ENCODE measurements at places on chromosomes 11 and 22.

DNA sequence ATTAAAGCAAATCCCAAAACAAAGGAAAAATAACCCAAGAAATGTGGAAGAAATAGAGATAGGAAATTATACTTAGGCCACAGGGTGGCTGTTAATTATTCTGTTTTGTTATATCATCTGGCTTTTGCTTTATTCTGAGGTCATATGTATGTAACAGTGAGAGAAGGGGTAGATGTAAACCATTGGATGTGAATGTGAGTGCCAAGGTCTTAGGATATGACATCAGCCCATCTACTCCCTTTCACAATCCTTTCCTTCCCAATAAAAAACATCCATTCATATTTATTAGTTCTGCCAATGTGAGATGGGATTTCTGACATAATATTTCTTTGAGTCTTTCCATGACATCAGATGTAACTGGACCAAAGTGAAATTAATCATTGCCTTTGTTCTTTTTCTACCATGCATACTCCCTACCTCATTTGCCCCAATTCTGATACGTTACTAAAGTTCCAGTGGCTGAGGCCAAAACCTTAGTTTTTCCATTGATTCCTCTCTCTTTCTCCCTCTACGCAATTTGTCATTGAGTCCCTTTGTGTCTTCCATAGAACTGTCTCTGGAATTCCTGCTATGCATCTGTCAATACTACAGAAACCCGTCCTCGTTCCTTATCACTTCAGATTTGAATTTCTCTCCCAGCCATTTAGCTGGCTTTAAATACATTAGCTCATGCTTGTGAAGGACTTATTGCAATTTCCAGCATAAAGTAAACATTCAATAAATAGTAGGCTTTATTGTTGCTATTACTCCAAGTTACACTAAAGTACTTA is 170.3 kb downstream of the ARHGAP42 start:
- no peak for DNase-seq

GRCh38 chr11:104169091-104169490 is 5.1 kb upstream of the PDGFD start:
- DNase-seq: no peak

DNA sequence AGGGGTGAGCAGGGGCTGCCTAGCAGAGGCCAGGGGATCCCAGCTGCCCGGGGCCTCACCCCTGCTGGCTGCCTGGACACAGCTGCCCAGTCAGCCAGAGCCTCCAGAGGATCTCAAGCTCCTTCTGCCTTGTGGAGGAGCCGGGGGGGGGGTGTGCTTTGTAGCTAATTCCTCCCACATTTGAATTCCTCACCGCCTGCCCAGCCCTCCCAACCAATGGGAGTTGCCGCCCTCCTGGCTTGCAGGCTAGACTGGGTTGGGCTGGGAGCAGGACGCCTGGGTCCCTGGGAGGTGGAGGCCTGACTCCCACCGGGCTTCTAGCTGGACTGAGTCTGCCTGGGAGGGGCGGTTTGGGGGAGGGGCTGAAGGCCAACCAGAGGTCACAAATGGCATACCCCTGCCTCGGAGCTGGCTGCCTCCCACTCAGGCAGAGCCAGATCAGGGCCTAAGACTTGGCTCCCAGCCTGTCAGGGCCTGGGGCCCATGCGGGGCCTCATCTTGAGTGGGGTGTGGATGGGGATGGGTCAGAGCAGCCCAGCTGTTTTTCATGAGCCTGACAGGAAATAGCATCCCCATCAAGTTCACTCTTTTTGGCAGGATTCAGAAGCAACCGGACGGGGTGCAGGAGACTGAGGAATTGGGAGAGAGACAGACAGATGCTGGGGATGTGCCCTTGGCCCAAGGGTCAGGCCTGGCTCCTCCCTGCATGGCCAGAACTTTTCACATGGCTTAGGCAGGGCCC is 29.2 kb upstream of the PDE2A start:
- DNase-seq: no peak

DNA sequence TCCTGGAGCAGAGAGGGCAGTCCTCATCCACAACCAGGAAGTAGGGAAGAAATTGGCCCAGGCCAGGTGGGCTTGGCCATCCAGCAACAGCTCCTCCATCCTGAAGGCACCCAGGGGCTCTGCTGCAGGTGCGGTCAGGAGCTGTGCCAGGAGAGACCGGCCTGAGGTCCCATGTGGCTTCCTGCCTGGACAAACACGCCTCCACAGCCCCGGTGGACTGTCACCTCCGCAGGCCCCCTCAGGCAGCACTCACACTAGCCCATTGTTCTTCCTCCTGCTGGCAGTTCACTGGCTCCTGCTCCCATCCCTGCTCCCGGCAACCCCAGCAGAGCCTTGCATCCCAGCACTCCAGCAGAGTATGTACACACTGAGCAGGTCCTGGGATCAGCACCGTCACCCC is 16.0 kb upstream of the POU2AF1 start:
- DNase-seq: no peak

GRCh38 chr11:20056950-20057943 is 103.0 kb downstream of the DBX1 start:
- DNase-seq: no peak

- no peak for DNase-seq
These were observed 39.8 kb downstream of the GAB4 start for GRCh38 chr22:16968218-16968595.

DNA sequence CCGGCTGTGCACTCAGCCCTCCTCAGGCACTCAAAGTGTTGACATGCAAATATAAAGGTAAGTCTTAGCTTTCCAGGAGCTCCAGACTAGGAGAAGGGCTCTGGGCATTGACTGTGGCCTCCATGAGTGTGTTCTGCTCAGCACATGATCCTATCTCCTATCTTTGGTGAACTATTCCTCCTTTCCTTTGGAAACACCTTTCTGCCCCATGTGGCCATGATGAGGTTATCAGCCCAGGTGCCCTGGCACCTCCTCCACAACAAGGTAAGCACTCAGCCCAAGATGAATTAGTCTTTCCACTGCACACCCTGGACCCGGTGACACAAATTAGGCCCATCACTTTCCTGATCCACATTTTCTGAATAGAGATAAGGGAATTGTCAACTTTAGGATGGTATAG is 37.9 kb upstream of the LMO1 start:
- DNase-seq: no peak

- peak; percentile 71 for DNase-seq
These were observed 8.0 kb upstream of the SLCO2B1 start for GRCh38 chr11:75142714-75143419.

- no peak for DNase-seq
These were observed 78.4 kb upstream of the MTMR2 start for GRCh38 chr11:96002339-96002738.

DNA sequence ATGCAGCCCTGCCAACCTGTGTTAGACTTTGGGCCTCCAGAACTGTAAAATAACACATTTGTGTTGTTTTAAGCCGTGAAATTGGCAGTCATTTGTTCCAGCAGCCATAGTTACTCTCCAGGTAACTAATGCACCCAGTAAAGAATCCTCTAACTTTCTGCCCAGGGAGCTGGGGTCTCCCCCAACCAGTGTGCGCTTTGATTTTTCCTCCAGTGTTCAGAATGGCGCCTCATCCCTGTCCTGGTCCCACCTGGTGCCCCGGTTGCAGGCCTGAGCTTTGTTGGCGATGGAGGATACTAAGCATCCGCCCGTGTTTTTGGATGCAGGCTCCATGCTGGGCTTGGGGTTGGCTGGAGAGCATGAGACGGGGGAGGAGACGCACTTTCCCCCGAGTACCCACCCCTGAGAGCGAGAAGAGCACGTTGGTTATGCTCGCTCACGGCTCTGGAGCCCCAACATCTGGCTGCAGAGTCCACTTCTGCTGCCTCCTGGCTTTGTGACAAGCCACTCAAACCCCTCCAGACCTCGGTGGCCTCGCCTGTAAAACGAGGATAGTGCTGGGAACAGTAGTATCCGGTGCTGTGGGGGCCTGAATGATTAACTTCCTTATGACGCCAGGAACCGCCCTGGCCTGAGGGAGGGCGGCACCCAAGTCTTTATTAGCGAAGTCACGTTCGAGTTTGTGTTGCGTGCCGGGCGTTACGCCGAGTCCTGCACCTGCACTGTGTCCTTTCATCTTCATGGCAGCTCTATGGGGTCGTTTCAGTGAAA is 25.8 kb downstream of the MRGPRD start:
- DNase-seq: no peak

DNA sequence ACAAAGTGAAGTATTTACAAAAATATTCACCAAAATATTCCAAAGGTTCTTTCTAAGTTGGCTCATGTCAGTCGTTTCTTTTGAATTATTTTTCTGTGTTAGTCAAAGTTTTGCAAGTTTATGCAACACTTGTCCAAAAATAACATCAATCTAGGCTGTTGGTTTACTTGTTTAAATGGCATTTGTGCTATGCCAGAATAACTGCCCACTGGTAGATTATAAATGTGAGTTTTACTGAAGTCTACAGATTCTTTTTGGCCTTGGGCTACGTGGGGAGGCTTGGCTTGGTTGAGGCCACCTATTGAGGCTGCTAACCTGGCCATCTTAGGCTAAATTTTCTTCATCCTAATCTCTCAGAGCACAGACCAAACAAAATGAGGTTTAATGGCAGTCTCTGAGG is 1091.9 kb upstream of the RAG2 start:
- DNase-seq: no peak

DNA sequence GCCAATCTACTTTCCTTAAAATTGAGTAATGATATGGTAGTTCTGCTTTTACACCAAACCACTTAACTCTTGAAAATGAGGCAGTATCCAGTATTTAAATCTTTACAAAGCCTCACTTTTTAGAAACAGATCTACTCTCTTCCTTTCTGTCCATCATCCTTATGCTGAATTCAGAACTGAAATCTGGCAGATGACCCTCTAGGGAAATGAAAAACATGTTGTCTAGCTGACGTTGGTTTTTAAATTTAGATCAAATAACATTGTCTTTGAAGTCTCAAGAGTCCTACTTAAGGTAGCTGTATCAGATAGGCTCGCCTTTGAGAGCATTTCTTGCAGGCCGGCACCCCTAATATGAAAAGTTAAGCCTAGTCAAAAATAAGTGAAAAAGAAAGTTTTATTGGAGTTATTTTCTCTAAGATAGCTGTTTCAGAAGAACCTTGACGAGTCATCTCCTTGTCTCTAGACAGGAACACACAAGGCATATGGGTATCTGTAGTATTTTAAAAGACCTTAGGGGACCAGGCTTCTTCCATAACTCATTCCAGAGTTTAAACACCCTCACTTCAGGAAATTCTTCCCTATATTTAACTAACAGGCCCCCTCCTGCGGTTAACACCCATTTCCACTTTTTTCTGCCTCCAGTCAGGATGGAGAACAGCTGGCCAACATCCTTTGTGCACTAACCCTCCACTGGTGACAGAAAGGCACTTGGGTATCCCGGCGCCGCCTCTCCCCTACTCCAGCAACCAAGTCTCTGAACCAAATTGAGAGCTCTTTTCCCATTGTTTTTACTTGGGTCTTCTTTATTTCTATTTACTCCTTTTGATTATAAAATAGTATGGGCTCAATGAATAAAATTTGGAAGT is 81.2 kb downstream of the WNT11 start:
- DNase-seq: no peak

DNA sequence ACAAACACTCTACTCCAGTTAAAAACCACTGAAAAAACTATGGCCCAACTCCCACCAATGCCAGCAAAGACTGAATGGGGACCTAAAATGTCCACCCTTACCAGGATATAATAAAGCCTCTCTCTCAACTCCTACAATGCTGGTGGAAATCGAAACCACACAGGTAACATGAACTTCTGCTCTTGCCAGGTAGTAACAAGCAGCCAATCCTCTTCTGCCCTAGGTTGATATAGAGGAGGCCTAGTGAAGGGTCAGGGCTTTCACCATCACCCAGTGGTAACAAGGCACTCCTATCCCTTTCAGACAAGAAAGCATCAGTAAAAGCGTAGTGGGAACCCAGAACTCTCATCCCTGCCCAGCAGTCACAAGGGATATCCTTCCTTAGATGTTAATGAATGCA is 22.6 kb downstream of the DCUN1D5 start:
- DNase-seq: no peak

GRCh38 chr11:3989921-3990290 is 104.7 kb upstream of the RRM1 start:
- DNase-seq: no peak

DNA sequence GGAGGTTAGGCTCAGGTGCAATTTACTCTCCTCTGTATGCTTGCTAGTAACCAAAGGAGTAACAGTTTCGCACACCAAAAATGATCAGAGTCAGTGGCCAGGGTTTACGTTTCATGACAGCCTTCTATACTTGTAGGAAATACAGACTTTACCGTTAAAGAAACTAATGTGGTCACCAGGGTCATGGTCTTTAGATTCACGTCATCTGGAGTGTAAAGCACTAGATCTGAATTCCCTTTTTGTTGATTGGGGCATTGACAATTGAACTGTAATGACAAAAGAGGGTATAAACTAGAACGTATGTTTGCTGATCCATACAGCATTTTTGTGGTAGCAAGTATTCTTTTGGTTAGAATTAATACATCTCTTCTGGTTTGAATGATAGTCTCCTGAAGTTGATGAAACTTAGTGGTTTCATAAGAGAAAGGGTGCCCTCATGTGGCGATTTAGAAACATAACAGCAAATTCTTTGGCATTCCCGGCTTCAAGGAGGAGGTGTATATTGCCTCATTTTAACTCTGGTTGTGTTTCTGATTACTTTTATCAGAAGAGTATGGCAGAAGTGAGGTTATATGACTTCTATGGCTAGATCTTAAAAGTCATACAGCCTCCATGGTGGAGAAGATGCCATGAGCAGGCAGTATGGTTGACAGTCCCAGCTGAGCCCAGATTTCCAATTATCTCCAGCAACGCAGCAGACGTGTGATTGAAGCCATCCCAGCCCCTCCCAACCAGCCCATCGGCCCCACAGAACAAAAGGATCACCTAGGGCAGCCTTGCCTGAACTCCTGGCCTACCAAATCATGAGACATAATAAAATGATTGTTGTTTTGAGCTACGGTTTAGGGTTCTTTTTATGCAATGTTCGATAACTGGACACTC is 35.1 kb downstream of the MMP7 start:
- DNase-seq: no peak

DNA sequence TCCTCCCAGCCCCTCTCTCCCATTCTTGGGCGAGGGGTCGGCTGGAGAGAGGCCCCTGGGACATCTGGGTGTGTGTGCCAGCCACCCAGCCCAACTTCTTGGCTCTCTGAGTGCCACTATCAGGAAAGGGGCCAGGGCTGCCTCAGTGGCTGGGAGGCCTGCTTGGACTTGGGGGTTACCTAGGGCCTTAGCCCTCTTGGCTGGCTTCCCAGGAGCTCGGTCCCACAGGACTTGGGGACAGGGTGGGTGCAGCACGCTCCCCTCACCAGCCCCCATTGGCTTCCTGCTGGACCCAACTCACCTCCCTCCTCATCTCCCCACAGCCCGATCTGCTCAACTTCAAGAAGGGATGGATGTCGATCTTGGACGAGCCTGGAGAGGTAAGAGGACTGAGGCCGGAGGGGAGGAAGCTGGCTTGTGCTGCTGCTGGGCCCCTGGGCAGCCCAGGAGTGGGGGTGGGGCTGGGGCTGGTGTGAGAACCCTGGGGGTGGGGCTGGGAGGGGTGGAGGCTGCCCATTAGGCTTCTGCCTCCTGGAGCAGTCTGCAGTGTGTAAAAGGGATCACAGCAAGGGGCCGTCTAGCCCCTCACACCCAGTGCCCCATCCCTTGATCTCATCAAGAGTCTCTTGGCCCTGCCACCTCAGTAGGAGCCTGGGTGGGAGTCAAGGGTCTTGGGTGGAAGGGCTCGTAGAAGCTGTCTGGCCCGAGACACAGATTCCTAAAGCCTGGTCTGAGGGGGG is 54.8 kb downstream of the TRIOBP start:
- no peak for DNase-seq

GRCh38 chr22:23424031-23424430 is 156.1 kb downstream of the IGLL1 start:
- no peak for DNase-seq

GRCh38 chr11:134636071-134636470 is 224.0 kb upstream of the B3GAT1 start:
- no peak for DNase-seq
